NCI-H226 (cell line): ENCODE measurements at places on chromosomes 6 and 20.
A peak's percentile ranks its signal among the peaks of the same experiment; 100 is the strongest.

GRCh38 chr6:156978948-156979347 is 201.8 kb downstream of the ARID1B start:
- no peak for DNase-seq

DNA sequence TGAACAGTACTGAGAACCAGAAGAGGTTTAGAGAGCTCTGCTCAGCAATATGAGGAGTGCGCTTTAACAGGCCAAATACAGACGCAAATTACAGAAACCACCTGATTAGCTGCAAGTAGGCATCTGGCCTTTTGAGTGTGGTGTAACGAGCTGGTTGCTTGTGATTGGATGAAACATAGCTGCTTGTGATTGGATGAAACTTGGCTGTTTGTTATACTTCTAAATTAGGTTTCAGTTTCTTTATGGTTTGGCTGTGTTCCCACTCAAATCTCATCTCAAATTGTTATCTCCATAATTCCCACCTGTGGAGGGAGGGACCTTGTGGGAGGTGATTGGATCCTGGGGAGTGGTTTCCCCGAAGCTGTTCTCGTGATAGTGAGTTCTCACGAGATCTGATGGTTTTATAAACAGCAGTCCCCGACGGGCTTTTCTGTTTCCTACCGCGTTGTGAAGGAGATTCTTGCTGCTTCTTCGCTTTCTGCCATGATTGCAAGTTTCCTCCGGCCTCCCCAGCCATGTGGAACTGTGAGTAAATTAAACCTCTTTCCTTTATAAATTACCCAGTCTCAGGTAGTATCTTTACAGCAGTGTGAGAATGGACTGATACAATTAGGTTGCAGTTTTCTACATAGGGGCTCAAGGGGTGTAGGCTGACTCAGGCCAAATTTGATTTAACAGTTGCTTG is 655.9 kb upstream of the MAN1A1 start:
- DNase-seq: no peak

DNA sequence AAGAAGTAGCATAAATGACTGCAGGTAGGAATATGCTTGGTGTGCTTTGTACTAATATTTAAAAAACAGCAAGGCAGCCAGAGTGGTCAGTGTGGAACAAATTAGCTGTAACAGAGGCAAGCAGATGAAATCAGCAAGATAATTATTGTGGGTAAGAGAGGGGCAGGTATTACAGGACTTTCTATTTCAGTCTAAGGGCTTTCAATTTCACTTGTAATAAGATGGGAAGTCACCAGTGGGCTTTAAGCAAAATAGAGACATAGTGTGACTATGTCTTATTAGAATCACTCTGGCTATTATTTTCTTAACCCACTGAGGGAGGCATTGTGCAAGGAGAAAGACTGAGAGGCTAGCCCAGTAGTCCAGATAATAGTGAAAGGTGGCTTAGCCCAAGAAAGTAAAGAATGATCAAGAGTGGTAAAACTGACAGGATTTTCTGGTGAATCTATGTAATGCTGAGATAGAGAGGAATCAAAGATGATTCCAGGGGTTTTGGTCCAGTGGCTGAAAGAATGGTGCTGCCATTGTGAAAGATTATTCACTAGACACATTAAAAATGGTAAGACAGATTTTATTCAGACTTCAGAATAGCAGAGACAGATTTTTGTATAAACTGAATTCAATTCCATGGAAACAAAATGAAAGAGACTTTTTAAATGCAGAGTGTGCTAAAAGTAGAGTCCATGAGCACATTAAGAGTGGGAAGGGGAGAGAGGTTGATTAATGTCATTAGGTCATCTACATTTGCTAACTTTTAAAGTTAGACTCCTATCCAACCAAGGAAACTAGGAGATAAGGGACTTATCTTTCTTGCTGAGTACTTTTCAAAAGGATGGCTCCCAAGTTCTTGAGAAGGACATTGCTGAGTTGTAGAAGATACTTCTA is 1136.0 kb downstream of the HACE1 start:
- no peak for DNase-seq

DNA sequence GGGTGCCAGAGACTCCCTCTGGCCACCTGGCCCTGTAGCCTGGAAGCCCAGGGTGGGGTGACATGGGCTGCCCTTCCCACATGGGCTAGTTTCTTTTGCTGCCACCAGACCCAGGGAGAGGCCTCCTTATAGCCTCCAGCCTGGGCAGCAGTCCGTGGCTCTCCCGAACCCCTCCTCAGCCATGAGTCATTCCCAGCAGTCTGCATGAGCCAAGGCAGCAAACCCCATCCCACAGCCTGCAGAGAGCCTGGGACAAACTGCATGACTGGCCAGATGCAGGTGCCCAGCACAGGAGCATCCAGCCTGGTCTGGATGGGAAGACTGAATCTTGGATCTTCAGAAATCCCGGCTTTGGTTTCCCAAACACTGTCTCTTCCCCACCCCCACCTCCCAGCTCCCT is 75.7 kb downstream of the MRPL14 start:
- peak; percentile 78 for DNase-seq

DNA sequence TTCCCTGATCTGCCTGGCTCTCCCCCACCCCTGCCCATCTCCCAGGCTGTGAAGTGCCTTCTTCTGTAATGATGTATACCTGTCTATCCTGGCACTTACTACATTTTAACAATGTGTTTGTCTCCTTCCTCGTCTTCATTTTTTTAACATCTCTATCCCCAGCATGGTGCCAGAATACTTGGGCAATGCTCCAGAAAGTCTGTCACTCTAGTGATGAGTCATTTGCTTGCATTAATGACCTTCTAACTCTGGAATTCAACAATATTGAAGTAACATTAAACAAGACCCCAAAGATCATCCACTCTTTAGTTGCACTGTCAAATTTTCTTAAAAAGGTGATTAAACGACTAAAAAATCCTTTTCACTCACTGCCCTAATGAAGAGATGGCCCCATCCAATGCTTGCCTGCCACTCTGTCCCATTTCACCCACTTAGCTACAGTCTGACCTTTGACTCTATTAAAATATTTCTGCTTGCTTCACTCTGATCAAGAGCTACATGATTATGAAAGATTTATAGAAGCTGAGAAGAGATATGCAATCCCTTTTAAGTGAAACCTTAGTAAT is 7.7 kb upstream of the KLHL31 start:
- peak; percentile 61 for DNase-seq

DNA sequence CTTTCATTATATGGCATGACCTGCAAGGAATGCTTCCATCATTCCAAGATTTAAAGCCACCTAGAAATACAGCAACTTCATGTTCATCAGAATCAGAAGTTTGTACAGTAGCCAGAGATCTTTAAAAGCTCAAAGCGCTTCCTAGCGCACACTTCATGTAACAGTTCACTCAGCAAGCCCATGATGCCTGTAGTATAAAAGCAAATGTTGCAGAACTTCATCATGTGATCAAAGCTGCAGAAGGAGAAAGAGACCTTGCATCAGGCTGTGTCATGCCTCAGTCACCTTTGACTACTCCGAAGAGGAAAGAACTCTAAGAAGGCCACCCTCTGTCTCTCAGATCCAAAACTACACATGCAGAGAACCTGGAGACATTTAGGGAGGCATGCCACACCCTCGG is 78.5 kb downstream of the AGPAT4 start:
- no peak for DNase-seq

DNA sequence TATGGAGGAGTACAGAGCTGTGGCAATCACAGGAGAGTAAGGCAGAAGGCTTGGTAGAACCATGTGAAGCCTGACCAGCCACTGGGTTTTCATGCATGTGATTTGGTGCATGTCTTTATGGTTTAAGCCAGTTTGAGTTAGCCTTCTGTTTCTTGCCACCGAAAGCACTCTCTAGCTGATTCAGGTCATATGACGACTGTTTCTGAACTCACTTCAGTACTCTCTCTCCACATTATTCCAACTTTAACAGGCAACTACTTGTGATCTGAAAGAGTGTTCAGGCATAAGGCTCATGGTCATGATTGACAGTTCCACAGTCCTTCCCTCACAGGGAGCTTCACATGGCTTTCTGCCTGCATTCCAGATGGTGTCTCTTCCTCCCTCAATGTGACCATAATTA is 63.3 kb upstream of the TAB2 start:
- no peak for DNase-seq

- no peak for DNase-seq
These were observed 16.9 kb downstream of the GFOD1 start for GRCh38 chr6:13470238-13471140.

DNA sequence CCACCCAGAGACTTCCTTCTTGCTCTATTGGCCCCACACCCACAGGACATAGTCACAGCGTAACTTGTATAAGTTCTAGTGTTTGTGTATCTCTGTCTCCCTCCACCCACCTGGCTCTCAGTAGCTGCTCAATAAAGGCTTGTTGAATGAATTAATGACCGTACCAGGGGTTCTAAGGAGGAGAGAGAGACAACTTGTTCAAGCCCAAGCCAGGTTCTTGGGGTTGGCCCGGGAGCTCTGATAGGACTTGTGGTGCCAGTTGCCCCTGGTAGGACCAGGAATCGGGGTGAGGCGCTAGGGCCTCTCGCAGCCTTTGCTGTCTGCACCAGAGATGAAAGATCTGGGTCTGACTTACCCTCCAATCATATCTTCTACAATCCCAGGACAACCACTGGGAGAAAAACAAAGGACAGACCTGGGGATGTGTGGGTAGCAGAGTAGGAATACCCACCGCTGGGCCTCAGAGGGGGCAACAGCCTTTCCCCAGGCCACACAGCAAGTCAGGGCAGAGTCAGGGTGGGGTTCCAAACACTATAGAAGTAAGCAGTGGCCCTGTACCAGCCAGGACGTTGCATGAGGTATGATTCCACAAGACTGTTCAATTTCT is 5.3 kb upstream of the TGM2 start:
- DNase-seq: no peak

DNA sequence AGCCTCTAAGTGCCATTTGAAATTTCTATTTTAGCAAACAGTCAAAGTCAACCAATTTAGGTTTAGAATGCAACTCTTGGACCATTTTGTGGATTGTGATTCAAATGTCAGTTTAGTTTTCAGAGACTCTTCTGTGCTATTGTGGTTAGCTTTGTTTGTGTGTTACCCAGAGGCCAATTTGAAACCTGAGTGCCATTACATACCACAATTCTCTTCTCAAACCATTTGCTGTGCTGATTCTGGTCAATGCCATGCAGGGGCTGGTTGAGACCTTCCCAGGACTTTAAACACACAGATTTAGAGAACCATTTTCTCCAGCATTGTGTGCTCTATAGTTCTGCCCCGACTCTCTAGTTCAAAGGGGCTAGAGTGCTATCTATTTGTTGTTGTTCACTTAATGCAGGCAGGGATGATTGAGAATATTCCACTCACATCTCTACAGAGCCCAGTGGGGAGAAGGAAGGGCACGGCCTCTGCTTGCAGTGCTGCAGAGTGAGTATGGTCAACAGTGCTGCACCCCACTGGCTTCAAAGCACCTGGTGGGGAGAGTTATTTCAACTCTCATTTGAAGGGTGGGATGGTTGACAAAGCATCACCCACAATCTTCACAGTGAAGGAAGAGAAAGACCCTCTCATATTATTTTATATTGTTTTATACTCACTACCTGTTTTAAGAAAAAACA is 738.2 kb downstream of the COL12A1 start:
- DNase-seq: no peak

DNA sequence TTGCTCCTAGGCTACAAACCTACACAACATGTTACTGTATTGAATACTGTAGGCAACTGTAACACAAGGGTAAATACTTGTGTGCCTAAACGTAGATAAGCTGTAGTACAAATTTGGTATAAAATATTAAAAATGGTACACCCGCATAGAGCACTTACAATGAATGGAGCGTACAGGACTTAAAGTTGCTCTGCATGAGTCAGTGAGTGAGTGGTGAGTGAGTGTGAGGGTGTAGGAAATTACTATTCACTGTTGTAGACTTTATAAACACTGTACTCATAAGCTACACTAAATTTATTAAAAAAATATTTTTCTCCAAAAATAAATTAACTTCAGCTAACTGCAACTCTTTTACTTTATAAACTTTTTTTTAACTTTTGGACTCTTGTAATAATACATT is 391.6 kb downstream of the ADGRB3 start:
- no peak for DNase-seq

DNA sequence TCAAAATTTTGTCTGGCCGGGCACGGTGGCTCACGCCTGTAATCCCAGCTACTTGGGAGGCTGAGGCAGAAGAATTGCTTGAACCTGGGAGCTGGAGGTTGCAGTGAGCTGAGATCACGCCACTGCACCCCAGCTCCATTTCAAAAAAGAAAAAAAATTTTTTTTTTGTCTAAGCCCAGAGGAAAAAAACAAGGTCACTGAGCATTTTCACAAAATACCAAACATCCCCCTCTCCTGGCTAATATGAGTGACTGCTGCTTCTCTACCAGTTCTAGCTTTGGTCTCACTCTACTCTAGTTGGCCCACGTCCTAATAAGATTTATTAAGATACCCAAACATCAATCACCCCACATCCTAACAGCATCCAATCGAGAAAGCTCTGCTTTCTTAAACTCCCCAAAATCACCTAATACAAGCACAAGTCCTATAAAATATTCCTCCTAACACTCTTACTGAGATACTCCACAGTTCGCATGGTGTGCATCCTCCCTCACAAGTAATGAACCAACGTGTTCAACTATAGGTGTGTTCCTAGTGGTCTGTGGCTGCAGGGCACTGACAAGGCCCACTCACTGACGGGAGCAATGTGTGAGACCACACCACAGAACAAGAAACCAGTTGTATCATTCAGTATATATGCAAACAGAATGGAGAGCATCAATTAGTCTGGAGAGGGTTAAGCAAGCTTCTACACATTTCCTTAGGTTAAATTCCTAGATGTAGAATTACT is 64.2 kb downstream of the FKBP5 start:
- DNase-seq: peak; percentile 6

- DNase-seq: no peak
These were observed 301.4 kb upstream of the TBX18 start for GRCh38 chr6:85065831-85066230.

GRCh38 chr6:34610819-34611477 is 54.8 kb upstream of the SPDEF start:
- peak; percentile 71 for DNase-seq

- DNase-seq: no peak
These were observed 92.3 kb upstream of the ELOVL5 start for GRCh38 chr6:53441035-53441493.

GRCh38 chr6:152378169-152378568 is 259.0 kb downstream of the SYNE1 start:
- no peak for DNase-seq

DNA sequence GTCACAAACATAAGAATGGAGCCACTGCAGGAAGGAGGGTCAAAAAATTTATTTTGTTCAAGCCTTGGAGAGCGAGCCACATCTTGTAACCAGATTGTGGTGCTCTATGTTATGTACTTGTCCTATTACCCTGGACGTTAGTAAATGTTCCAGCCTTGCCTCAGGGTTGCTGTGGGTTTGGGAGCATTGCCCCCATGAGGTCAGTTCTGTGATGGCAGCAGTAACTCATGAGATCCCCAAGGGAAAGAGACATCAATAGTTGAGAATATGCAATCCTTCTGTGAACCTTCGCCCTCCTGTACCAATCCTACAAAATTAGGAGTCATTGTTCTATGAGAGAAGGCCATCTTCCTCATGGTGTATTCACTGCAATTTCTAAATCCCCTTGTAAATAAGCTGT is 16.4 kb upstream of the CFAP206 start:
- no peak for DNase-seq

- DNase-seq: no peak
These were observed 31.7 kb downstream of the C6orf52 start for GRCh38 chr6:10662742-10663141.
